ENCODE measurements at places on chromosomes 3 and 15.

DNA sequence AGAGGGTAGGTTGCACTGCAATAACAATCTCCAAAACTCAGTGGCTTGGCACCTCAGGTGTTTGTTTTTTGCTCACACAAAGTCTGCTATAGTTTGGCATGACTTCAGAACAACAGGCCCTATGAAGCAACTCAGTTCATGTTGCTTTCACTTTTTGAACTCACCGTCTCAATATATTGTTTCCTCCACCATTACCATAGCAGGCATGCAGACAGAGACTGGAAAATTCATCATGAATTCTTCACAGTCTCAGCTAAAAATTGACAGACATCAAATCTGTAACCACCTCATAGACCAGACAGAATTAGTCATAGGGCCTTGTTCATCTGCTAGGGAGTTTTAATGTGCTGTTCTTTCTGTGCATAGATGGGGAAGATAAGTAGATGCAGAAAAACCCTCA is 161.4 kb upstream of the POU1F1 start:
- DNase-seq, result no peak

DNA sequence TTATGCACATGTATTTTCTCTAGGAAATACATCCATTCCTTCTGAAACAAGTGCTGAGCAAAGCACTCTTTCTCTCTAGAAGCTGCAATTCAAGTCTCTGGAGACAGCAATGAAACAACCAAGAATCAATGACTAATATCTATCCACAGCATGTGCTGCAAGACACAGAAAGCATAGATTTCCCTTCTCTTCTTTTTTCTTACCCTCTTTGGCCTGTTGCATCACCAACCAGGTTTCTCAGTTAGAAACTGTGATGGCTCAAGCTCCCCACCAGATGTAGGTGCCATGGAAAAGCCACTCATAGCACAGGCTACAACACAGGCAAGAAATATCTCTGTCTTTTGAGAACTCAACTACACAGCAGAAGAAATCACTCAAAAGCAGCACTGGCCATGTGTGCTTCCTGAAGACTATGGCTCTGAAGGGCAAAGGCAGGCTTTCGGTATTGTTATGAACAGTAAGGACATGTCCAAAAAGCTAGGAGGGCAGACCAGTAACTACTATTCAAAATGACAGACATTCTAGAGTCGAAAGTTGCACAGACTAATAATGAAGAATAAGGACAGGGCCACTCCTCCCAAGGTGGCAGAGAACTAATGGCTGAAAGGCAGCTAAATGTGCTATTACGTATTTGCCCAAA is 15.5 kb downstream of the ZDHHC3 start:
- DNase-seq, result no peak

DNA sequence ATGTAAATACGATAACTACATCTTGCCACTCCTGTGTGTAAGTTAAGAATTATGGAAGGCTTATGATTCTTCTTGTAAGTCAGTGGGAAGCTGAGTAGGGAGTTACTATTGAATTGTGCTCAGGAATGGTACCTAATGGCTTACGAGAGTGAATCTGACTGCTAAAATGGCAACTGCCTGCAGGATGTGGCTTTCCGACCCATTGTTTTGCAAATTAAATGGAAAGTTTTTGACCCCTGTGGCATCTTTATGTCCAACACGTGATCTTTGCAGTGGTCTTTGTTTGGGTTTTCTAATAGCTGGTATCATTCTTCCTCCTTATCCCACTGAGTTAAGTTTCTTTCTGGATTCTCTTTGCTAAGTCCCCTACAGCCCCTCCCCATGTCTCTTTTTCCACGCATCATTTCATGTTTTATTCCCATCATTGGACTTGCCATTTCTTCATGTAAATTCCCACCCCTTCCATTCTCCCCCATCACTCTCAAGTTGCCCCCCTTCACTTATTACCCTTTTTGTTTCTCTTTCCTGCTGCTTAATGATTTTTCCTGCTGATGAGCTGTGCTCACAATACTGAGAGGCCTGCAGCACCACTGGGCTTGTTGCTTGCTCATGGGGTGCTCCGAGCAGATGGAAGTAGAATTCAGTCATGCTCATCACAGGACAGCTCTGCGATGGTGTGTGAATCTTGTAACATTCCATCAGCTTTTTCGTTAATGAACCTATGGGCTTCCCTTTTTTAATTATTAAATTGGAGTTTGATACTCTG is 428.2 kb upstream of the IL12A start:
- DNase-seq, result no peak

- no peak for DNase-seq
Observed at GRCh38 chr3:183924956-183925355, 40.3 kb upstream of the PARL start.

- DNase-seq, result no peak
Observed at GRCh38 chr15:46956881-46957280, 760.4 kb upstream of the SEMA6D start.

GRCh38 chr3:56197259-56197965 is 270.9 kb downstream of the ERC2 start:
- DNase-seq, result no peak

DNA sequence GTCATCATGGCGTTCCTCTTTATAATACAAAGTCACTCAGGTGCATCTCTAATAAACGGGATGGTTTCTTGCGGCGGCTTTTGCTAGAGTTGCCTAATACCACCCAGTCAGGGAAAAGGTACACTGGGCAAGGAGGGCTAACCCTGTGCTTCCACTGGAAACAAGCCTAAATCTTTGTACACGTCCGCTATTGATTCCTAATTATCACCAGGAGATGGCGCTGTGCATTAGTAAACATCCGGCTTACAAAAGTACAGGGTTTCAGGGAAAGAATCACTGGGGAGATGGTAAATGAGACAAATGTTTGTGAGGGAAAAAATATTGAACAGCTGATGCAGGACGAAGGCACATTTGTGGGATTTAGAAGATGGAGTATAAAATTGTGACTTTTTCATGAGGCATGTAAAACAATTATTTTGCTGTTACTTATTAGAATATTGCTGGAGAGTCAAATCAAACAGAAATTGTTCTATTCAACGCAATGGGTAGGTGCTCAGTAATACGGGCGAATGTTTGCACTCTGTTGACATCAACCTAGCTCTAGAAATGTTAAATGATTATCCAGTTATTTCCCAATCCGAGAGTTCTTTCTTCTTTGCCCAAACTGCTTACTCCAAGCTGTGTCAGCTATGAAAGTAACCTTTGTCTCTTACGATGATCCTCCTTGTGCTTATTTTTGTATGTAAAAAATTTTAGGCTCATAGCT is 50.6 kb downstream of the GMNC start:
- DNase-seq, result no peak

DNA sequence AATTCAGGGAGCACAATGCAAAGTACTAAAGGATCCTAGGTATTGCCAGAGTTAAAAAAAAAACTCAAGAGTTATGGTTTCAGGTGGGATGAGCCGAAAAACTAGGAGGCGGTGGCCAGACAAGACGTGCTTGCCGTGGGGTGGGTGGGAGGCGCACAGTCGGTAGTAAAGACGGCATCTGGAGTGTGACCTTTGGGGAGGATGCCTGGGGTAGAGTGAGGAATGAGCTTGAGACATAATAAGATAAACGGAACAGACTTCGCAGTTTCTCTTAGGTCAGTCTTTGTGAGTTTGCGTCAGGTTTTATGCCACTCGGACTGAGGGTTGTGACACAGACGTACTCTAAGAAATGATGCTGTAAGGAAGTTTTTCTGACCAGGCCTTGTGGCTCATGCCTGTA is 139.6 kb downstream of the LRRK1 start:
- no peak for DNase-seq

GRCh38 chr3:115503394-115503793 is 119.9 kb upstream of the GAP43 start:
- no peak for DNase-seq

GRCh38 chr3:65979731-65980130 is 59.0 kb downstream of the MAGI1 start:
- no peak for DNase-seq

DNA sequence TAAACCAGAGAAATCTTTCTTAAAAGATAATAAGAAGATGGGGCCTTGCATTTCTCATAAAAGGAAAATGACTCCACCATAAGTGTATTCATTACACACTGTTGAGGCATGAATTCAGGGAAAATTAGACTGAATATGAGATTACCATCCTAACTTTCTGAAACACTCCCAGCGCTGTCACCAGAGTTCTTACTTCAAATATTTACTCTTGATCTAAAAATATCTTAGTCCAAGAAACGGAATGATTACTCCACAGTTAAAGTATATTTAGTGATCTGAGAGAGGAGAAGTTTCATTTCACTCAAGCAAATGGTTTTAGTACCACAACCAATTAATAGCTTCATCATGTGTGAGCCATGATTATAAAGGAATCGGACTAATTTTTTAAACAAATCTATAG is 300.3 kb downstream of the ZBTB20 start:
- DNase-seq, result no peak
